ENCODE measurements at places on chromosomes 4 and X.

GRCh38 chrX:65602221-65602560, 65.3 kb upstream of the MSN start:
- DNase-seq = no peak

- DNase-seq = no peak
Measured at GRCh38 chr4:48228949-48229348, 40.7 kb downstream of the TEC start.

GRCh38 chrX:32010212-32010611, 938.4 kb upstream of the FTHL17 start:
- no peak for DNase-seq

DNA sequence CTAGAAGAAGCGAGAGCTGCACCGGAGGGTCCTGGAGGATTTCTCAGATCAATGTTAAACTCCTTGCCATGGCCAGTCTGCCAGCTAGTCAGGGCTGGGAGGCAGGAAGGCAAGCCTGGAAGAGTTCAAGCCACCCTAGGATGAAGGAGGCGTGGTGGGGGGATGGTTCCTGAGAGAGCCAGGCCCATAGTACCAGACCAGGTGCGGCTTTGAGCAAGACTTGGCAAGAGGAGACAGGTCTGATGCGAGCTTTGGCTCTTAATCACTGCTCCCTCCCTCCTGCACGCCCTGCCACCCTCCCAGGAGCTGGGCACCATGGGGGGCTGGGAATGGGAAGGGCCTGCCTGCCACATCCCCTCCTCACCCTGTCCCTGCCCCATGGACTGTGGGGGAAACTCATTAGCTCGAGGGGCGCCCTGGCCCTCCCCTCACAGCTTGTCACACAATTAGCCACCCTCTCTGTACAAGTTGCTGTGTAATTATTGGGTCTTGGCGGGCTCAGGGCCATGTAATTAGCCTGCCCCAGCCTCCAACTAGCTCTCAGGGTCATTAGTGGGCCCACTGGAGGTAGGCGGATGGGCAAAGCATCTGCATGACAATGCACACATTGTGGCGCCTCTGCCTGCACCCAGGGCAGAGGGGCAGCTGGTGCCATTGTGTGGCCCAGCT, 50.3 kb downstream of the EFNB1 start:
- no peak for DNase-seq

DNA sequence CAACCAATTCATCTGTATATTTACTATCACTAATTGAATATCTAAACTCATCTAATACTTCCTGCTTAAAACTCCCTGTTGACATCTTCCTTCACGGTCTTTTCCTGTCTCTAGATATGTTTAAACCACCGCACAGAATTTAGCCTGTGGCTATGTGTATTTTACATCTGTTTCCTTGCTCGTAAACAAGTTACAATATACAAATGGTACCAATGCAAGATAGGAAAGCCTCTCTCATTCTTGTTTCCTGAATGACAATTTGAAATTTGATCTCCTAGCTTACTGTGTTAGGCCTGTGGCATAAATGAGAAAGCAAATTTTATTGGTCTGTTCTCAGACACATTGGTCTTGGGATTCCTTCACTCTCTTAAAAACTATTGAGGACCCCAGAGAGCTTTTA, 89.7 kb upstream of the PCDH7 start:
- DNase-seq = no peak

DNA sequence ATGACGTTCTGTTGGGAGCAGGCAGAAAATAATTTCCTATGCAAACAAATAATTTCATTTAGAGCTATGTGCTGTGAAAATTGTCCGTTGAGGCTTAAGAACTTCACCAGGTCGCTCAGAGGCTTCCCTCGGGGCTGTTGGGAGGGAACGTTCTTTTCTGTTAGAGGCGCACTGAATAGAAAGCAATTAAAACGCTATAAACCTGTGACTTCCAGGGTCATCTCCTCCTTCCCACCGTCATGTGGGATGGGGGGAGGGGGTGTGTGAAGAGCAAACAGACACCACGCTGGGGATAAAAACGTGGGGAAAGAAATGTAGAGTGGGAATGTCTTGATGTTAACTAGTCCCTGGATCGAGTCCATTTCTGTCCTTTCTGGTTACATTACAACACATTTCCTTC, 35.2 kb upstream of the ZNF518B start:
- no peak for DNase-seq

- no peak for DNase-seq
Measured at GRCh38 chr4:156560701-156561100, 410.9 kb downstream of the PDGFC start.

- DNase-seq = no peak
Measured at GRCh38 chrX:39830414-39830813, 267.3 kb downstream of the BCOR start.

GRCh38 chr4:43607400-43607799, 714.9 kb downstream of the GRXCR1 start:
- DNase-seq = no peak

- DNase-seq = no peak
Measured at GRCh38 chr4:25253071-25253445, 19.2 kb downstream of the PI4K2B start.

GRCh38 chr4:14155803-14156202, 528.3 kb upstream of the BOD1L1 start:
- no peak for DNase-seq
